GM23248 (cell line): ENCODE measurements at places on chromosomes 4 and X. TPM values are rescaled to one million over a fixed set of nuclear protein-coding genes. Genes with fewer than 3 reads are reported as not detected.

The DAPP1 gene
- 0.13 TPM in 1 of 2 replicates, not detected in the other for polyA plus RNA-seq

The GAK gene
- polyA plus RNA-seq, result 38.0 and 41.1 TPM in 2 replicates

The PAGE2B gene
- not detected in 2 replicates for polyA plus RNA-seq

The G6PD gene
- 42.5 and 44.3 TPM in 2 replicates for polyA plus RNA-seq

GRCh38 chr4:53010318-53010717 lies 148.2 kb downstream of the RASL11B start:
- peaks cover 48% of the 10 kb centered on the region for H3K4me1 ChIP-seq
- H3K27me3 ChIP-seq, result no peaks in the 10 kb centered on the region
- no peak overlapping the region for H3K27ac ChIP-seq
- H3K36me3 ChIP-seq, result no peaks in the 10 kb centered on the region

DNA sequence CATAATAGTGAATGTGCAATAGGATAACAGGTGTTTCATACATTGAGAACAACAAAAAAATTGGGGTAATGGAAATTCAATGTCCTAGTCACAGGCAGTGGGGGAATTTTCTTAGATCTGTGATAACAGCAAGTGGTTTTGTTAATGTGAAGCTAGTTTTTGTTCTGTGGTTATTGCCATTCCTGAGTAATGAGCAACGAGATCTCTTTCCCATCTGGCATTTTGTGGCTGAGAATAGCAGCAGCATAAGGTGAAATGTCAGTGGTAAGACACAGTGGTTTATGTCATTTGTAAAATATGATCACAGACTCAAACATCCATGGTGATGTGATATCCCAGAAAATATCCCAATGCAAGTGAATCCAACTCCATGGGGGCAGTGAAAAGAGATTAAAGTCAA lies 497.5 kb downstream of the KCNIP4 start:
- H3K27ac ChIP-seq, result no peak overlapping the region
- peaks cover 10% of the 10 kb centered on the region; the same call in 1 of the 2 replicates for H3K27me3 ChIP-seq
- no peaks in the 10 kb centered on the region for H3K36me3 ChIP-seq

- H3K4me1 ChIP-seq, result no peaks in the 10 kb centered on the region
- no peaks in the 10 kb centered on the region for H3K36me3 ChIP-seq
- no peak overlapping the region for H3K27ac ChIP-seq
- no peak overlapping the region for H3K4me3 ChIP-seq
- H3K27me3 ChIP-seq, result no peaks in the 10 kb centered on the region
Measured at GRCh38 chrX:135591871-135592270, 71.4 kb downstream of the INTS6L start.

DNA sequence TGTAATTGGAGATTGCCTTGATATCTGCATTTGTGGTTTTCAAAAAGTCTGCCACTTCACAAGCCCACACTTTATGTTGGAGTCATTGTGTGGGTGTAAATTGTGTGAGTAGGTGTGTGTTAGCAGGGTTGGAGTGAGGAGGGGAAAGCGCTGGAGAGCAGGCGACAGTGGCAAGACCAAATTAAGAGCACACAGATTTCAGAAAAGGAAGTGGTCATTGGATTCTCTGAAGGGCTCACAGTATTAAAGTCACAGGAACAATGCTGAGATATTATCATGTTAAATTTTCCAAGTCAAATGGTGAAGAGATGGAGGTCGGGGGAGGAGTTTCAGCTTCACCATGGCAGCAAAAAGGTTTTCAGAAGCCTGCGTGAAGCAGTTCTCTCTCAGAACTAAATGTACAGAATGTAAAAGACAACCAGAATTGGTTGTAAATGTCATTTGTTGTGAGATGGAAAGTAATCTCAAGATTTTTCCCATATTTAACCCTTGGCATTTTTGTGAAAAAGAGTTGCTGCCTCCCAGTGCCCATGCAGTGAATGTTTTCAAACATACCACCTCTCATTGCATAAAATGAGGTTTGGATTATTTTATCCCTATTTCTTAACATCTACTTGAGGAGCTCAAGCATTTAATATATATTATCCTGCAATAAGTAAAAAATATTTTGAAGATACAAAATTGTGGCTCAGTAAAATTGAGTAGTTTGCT lies 265.9 kb downstream of the ZNF674 start:
- peaks cover 20% of the 10 kb centered on the region for H3K4me1 ChIP-seq
- peak; percentile 18 for DNase-seq
- H3K4me3 ChIP-seq, result no peak overlapping the region
- H3K36me3 ChIP-seq, result no peaks in the 10 kb centered on the region

DNA sequence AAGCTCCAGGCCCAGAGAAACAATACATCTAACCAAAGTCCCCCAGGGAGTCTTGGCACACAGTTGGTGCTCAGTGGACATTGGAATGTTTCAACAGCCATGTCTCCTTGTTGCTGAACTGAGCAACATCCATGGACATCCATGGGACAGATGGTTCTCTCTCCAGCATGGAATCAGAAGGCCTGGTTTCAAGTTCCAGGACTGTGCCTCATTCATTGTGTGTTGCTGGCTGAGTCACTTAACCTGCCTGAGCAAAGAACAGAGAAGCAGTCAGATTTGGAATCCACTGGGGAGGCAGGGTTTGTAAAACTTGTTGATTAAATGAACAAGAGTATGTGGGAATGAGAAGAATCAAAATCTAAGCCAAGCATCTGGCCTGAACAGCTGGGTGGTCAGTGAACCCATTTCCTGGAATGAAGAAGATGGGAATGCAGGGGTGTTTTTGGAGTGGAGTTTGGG lies 147.9 kb downstream of the CHIC2 start:
- no peak overlapping the region for H3K4me3 ChIP-seq
- peaks cover 58% of the 10 kb centered on the region for H3K4me1 ChIP-seq
- no peaks in the 10 kb centered on the region for H3K36me3 ChIP-seq
- DNase-seq, result peak; percentile 78
- peak overlapping the region; percentile 54 for H3K27ac ChIP-seq
- no peaks in the 10 kb centered on the region for H3K27me3 ChIP-seq
